ENCODE measurements at places on chromosomes 1 and 21.

DNA sequence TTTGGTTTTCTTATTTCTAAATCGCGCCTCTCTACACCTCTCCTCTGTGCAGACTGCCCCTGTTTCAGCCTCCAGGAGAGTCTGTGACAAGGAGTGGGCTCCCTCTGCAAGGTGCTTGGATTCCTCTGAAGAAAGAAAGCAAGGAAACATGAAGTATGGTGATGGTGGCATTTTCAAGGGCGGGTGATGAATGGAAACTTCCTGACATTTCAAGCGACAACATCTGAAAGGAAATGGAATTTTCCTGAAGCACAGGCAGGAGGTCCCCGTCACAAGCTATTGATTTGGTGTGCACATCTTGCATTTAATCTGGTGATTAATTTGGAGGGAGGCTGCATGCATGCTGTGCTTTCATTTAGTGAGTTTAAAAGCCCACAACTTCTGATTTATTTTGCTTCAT lies 164.6 kb upstream of the FGGY start:
- no peak for DNase-seq

GRCh38 chr1:115238336-115239147 lies 99.5 kb downstream of the NGF start:
- DNase-seq, result no peak

GRCh38 chr21:37458669-37459276 lies 92.2 kb downstream of the DYRK1A start:
- DNase-seq, result no peak

- DNase-seq, result no peak
Measured at GRCh38 chr1:12384836-12385456, 155.1 kb downstream of the VPS13D start.

DNA sequence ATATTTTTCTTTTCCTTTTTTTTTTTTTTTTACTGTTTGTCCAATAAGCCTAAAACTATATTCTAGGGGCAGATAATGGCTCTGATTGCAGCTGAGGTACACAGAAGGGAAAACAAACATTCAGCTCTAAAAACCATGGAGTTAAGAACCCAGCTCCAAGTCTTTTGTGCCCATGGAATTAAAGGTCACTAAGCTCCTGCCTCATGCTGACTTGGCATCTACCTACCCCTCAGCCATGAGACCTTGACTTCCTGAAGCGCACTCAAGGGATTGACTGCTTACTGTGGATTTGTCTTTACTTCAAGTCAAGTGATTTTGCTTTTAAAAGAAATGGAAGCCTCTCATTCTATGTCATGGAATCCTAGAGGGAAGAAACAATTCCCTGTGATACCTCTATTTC lies 192.3 kb downstream of the AMY1C start:
- DNase-seq, result no peak

GRCh38 chr1:112697781-112698201 lies 9.1 kb downstream of the RHOC start:
- DNase-seq, result no peak

DNA sequence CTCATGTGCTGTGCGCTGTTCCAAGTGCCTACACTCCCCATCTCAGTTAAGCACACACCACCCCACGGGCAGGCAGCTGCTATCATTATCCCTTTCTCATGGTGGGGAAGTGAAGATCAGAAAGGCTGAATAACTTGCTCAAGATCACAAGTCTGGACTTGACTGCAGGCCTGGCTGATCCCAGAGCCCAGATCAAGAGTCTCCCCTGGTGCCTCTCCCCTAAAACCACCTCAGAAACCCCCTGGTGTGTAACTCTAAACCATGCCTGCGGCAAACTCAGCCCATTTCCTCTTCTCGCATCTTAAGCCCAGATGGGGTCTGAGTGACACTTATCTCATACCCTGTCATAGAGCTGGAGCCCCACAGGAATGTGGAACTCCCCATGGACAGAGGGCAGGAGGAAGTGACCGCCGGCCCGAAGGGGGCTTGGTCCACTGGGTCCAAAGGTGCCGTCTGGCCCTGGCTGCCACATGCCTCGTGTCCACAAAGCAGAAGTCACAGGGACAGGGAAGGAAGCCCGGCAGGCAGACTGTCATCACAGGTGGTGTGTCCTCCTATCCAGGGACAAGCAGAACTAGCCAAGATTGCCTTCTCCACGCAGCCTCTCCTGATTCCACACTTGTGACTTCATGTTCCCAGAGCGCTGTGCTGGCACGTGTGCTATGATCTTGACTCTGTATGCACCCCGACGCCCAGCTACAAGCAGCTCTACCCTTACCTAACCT lies 92.1 kb downstream of the SYF2 start:
- DNase-seq, result peak; percentile 70

DNA sequence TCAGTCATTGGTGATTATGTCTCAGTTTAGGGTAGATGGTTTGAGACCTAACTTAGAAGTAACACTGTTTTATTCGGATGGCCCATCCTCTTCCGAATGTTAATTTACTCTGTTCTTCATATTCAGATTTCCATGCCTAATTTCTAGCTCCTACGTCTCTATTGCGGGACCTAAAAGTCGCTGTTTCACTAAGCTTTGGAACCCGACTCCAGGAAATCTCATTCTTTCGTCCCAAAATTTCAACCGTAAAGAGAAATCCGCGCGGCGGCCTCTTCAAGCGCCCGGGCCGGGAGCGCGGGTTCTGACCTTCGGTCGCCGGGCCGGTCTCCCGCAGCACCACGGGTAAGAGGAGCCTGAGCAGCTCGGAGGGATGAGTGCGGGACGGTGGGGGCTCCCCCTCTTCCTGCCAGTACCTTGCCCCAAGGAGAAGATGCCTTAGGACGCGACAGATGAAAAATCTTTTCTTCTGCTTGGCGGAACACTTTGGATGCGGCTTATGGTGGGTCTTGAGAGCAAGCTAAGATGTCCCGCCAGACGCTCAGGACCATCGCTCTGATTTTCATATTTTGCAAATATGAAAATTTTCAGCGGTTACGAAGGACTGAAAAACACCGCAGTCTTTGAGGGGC lies 128.7 kb downstream of the PPIAL4G start:
- DNase-seq, result no peak

DNA sequence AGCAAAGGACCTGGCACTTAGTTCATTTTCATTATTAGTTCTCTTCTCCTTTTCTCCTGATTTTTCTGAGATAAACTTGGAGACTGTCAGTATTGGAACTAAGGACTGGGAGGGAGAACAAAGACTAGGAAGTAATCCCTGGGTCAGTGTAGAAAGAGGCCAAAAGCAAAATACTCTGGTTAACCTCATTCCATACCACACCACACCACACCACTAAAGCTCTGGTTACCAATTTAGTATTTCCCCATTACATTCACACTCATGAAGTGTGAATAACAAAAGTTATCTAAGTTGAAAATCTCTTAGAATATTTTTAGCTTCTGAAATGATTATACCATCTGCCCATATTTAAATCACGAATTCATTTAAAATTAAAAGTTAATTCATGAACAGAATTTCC lies 68.9 kb upstream of the DMRTA2 start:
- no peak for DNase-seq

- DNase-seq, result no peak
Measured at GRCh38 chr1:200337410-200337809, 72.4 kb downstream of the ZNF281 start.

DNA sequence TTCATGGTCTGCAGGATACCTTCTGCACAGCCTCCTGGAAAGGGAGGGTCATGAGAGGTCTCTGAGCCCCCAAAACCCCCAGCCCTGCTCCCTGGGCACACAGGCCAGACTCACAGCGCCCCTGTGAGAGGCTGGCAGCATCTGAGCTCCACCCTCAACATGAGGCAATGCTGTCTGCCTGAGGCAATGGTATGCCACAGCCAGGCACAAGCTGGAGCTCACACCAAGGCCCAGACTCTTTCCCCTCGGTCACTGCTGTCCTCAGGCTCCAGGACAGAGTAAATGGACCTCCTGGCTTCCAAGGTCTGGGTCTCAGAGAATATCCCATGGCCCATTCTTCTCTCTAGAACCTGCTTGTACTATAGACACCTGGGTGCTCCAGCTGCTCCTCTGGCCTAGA lies 17.2 kb downstream of the MEF2D start:
- peak; percentile 27 for DNase-seq

GRCh38 chr1:111677604-111678003 lies 58.0 kb downstream of the RAP1A start:
- no peak for DNase-seq

GRCh38 chr1:205316161-205316566 lies 5.4 kb downstream of the NUAK2 start:
- no peak for DNase-seq

GRCh38 chr1:89475269-89475668 lies 49.4 kb upstream of the LRRC8B start:
- no peak for DNase-seq

DNA sequence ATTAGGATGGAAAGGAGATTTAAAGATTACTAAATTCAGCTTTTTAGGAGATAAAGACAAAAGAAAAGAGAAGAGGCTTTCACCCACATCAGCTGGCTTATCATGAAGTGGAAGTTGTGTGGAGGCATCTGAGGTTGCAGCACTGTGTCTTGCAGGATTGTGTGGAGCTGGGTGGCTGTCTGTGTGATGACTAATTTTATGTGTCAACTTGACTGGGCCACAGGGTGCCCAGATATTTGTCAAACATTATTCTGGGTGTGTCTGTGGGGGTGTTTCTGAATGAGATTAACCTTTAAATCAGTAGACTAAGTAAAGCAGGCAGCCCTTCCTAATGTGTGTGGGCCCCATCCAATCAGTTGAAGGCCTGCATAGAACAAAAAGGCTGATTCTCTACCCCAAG lies 3.9 kb downstream of the KCNA10 start:
- DNase-seq, result no peak

DNA sequence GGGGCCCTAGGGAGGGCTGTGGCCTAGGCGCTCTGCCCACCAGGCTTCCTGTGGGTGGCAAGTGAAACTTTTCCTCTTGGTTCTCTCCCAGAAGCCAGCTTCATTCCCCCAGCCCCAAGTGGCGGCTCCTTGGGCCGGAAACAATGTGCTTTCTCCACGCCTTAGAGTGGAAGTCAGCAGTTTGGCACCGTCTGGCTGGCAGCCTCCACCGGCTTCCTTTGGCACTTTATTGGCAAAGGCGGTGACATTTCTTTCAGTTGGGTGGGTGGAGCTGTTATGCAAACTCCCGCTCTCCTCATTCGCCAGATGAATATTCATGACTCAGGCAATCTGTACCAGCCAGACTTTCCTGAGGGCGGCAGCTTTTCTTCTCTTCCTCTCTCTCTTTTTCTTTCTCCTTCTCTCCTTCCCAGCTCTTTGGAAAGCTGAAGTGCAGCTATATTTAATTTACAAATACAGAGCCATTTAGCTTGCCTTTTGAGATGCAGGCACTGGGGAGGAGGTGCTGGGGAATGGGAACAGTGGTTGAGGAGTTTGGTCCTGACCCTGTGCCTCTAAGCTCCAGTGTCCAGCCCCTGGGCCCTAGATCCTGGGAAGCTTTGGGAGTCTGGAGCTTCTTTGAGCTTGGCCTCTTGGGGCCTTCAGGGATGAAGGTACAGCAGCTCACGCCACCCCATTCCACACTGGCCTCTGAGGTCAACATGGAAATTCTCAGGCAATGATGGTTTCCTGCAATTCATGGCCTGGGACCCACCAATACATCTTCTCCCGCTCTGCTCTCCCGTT lies 67.8 kb upstream of the POU3F1 start:
- DNase-seq, result peak; percentile 66

- DNase-seq, result no peak
Measured at GRCh38 chr1:48841461-48841860, 64.8 kb upstream of the BEND5 start.

DNA sequence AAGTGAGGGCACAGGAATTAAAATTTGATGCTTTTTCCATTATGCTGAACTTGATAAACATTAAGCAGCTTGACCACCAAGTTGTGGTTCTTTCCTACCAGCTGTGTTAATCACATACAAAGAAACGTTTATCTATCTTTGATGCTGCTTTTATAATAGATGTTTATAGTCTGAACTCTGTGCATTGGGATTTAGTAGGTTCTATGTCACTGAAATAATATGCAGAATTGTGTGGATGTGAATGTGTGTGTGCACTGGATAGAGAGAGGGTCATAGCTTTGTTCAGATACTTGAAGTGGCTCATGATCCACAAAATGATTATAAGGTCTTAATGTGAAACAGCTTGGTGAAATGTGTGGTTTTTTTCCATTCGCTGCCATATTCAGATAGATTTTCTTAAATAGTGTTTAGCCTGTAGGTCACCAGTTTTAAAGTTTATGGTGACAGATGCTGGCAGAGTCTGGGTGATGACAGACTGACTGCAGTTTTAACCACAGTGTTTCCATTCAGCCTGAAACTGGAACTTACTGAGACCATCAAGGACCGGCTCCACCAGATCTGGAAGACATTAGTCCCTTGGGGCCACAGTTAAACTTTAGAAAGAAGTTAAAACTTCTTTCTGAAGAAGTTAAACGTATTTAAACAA lies 10.2 kb downstream of the DDI2 start:
- DNase-seq, result peak; percentile 16

- peak; percentile 95 for DNase-seq
Measured at GRCh38 chr1:26378088-26378878, 5.7 kb upstream of the ZNF683 start.

DNA sequence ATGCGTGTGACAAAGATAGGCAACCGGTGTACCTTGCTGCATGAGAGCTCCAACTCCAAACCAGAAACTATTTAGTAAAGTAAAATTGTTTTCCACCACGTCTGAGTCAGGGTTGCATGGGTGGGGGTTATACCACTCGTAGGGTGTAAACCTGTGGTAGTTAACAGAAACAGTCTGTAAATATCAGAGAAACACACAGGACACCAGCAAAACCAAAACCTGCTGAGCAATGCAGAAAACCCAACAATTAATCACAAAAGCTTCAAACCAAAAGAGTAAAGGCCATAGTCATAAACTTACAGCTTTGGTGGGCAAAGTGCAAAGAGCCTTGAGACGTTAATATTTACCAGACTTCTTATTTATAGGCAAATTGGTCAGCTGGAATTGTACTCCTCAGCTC lies 282.7 kb downstream of the BACH1 start:
- no peak for DNase-seq

GRCh38 chr1:76782809-76783208 lies 84.5 kb upstream of the ST6GALNAC5 start:
- peak; percentile 23 for DNase-seq
